ENCODE measurements at places on chromosomes 6 and 20. TPM values are rescaled to one million over a fixed set of nuclear protein-coding genes. Genes with fewer than 3 reads are reported as not detected.

Gene C20orf202
- not detected for total RNA-seq

Gene PHACTR1
- 3.9 TPM for total RNA-seq

Gene BPIFB2
- total RNA-seq = not detected

Gene ATP6V1G2
- total RNA-seq = 1.0 TPM

Gene COL21A1
- not detected for total RNA-seq

Gene FOXS1
- total RNA-seq = not detected

Gene MCHR2
- total RNA-seq = not detected

Gene BRPF3
- 3.8 TPM for total RNA-seq

Gene TAAR8
- not detected for total RNA-seq

GRCh38 chr6:73011945-73012344 lies 213.4 kb downstream of the KHDC1L start:
- DNase-seq = no peak

DNA sequence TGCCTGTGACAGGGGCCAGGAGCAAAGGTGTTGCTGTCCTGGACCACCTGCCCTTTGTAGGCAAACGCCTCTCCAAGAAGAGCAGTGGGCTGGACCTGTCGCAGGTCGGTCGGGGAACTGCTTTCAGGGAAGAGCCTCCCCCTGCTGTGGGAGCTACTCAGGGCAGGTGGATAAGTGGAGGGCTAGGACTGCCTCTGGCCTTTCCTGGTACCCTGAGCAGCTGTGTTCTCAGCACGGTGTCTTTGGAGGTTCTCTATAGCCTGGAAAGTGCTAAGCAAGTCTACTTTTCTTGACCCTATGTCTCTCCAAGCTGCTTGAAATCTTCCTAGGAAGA lies 35.0 kb downstream of the BPIFB1 start:
- no peak for DNase-seq

- DNase-seq = peak; percentile 85
Measured at GRCh38 chr6:82908661-82909060, 157.0 kb downstream of the UBE3D start.

GRCh38 chr6:148138573-148138972 lies 204.1 kb upstream of the SASH1 start:
- DNase-seq = no peak

GRCh38 chr6:144548536-144548935 lies 263.4 kb downstream of the UTRN start:
- no peak for DNase-seq

DNA sequence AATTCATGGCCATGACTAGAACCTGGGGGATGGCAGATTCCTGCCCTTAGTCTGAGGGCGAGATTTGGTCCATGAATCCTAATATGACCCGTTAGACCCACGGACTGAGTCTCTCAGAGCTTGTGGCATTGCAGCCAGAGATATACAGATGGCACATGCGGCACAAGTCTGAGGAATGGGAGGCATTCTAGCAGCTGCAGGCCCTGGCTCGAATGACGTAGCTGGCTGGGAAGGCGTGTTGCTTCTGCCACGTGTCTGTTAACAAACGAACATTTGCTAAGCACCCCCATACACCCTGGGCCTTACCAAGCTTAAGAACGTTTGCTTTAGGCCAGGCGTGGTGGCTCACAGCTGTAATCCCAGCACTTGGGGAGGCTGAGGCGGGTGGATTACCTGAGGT lies 68.0 kb downstream of the CD164 start:
- DNase-seq = no peak

- DNase-seq = no peak
Measured at GRCh38 chr20:4766631-4767030, 44.9 kb downstream of the PRND start.

DNA sequence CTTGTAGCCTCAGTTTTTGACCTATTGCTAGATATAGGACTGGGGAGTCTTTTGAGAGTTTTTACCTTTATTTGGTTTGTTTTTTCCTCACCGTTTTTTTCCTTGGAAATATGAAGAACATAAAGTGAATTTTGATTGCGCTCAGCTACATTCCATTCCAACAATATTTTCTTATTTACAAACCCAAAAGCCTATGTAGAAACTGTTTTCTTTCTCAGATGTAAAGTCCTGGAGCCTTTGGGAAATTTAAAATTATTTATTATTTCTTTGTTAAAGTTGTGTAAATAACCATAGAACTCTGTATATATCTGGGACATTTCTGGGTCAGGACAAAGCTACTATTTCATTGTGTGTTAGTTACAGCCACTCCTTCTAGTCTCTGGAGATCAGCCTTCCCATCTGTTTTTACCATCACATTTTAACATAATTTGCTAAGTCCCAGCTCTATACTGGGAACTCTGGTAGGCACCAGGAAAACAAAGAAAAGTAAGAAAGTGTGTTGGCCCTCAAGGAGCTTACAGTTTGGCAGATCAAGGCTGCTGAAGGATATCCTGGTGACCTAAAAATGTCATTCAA lies 68.8 kb downstream of the JAG1 start:
- no peak for DNase-seq

DNA sequence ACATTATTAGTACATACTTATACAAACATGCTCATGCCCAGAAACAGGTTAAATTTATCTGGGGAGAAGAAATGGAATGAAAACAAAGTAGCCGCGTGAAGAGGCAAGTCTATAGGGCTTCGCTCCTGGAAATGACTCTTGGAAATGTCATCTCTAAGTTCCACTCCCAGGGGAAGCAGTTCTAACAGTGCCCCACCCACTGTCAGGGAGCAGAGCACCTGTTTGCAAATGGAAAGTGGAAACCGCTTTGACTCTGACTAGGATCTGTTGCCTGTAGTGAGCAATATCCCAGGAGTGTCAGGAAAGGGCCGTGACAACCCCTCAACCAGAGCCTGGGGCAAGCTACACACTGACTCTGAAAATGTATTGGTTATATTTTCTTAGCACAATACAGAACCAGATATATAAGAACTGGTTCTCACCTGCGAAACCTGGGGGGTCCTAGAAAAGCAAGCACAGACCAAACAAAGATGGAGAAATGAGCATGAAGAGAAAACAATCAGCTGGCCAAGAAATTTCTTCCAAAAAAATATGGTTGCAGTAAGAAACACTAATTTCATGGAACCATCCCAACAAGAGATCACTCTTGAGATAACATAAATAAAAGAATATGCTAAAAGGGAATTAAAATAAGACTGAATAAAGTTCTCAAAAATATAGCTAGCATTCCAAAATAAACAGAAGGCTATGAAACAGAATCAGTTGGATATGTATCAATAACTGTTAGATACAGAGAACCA lies 47.5 kb upstream of the CRISP1 start:
- no peak for DNase-seq

GRCh38 chr20:23666189-23666588 lies 22.6 kb downstream of the CST4 start:
- no peak for DNase-seq

DNA sequence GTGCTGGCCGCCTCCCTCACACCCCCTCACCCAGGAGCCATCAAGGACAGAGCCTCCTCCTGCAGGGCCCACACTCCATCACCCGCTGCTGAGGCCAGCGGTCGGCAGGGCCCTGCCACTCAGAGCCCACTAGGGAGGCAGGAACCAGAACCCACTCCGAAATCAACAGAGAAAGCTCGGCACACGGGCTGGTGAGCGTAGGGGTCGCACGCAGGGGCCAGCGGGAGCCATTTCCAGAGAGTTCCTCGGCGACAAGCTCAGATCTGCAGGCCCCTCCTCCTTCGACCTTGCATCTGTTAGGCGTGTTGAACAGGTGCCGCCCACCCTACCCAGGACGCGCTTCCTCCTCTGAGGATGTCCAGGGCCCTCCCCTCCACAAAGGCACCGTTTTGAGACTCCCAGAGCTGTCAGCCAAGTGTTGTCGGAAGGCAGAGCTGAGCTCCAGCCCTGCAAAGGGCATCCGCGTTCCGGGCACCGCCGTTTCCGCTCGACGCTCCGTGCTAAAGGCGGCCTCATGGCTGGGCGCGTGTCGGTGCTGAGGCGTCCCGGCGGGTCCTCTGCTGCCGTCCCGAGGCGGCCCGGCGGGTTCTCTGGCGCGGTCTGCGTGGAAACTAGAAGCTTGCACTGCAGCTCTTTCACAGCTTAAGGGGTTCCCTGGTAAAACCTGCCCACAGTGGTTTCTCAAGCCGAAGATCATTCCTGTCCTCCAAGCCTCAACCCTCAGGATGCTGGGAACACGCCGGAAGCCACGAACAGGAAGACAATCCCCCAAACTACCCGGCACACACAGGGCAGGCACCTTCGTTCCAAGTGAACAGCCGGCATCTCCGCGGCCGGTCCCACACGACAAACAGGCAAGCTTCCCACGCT lies 6.8 kb downstream of the KCNQ2 start:
- DNase-seq = no peak

- DNase-seq = peak; percentile 66
Measured at GRCh38 chr20:44695674-44696300, 19.4 kb upstream of the CCN5 start.

DNA sequence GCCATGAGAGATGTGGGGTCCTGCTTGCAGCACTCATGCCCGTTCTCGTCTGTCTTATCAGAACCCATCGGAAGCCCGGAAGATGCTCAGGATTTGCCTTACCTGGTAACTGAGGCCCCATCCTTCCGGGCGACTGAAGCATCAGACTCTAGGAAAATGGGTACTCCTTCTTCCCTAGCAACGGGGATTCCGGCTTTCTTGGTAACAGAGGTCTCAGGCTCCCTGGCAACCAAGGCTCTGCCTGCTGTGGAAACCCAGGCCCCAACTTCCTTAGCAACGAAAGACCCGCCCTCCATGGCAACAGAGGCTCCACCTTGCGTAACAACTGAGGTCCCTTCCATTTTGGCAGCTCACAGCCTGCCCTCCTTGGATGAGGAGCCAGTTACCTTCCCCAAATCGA lies 8.3 kb downstream of the PI16 start:
- no peak for DNase-seq

DNA sequence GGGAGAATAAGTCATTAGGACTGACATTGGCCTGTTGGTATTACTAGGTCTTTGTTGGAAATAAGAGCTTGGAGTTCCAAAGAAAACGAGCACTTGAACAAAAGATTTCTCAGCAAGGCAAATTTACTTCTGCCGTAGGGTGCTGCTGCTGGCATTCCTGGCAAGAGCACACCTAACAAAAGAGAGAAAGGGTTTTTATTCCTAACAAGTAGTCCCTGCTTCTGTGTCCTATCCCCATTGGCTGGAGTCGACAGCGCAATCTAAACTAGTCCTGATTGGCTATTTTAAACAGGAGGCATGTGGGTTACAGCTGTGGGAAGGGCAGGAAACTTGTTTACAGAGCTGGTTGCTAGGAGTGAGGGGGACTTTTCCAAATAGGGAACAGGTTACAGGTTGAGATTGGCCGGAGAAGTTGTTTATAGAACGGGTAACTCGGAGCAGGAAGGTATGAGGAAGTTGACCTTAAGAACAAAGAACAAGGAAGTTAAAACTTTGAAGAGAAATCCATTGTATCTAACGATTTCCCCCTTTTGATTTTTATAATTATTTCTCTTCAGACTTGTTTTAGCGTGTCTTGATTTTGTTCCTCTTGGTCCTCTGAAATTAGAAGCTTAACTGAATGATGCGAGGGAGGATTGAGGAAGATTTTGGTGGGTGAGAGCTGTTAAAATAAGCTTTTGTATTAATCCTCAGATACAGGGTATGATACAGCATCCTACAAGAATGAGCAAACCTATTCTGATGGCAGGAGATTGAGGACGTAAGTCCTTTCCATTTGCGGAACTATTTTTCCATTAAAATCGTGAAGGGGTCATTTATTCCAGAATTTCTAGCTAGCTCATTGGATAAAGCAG lies 3.4 kb upstream of the ZNFX1 start:
- DNase-seq = peak; percentile 51

DNA sequence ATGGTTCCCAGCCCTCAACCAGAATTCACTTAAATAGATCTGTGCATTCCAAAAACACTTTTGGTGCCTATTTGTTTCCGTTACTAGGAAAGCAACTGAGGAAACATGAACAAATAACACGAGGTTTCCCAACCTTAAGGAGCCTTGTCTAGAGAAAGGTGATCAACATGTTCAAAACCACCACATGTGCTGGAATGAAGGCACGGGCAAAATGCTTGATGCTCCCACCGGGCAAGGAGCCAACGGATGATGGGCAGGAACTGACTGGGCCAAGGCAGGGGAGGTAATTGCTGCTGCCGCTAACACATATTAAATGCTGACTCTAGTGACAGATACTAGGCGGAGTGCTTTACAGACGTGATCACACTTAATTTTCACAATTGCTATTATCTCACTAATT lies 2.5 kb downstream of the MYLK4 start:
- DNase-seq = no peak

DNA sequence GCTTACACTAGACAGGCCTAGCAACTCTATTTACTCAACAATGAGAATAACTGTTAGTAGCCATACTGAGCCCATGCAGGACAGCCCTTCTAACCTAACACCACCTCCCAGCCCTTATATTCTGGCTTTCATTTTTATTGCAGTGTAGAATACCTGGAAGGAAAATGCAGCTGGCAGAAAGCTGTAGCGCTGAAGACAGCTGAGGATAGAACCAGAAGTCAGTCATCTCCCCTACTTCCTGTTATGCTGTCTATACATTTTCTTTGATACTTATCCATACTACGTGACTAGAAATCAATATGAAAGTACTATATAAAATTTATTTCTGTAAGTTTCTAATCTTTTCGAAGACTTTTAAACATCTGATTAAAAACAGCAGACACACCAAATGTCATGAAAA lies 182.6 kb upstream of the SHLD1 start:
- no peak for DNase-seq

- no peak for DNase-seq
Measured at GRCh38 chr6:108163267-108163643, 2.6 kb upstream of the NR2E1 start.

DNA sequence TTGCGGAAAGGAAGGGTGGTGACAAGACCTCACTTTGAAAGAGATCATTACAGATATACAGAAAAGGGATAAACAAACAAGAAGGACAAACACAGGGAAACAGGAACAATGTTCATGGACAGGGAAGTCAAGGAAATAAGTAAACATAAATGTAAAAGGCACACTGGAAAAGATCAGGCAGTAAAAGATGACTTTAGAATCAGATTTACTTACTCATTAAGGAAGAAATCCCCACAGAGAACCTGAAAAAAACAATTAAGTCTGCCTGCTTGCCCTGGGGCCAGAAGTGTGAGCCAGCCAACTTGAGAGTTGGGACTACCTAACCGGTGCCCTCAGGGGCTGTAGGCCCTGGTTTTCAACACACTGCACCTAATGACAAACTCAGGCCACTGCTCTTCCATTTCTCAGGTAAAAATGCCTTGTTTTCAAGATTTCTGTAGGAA lies 1.7 kb downstream of the APMAP start:
- peak; percentile 75 for DNase-seq

GRCh38 chr6:161429921-161430490 lies 156.1 kb upstream of the AGPAT4 start:
- DNase-seq = no peak

GRCh38 chr6:12483712-12484111 lies 193.6 kb downstream of the EDN1 start:
- DNase-seq = peak; percentile 93

DNA sequence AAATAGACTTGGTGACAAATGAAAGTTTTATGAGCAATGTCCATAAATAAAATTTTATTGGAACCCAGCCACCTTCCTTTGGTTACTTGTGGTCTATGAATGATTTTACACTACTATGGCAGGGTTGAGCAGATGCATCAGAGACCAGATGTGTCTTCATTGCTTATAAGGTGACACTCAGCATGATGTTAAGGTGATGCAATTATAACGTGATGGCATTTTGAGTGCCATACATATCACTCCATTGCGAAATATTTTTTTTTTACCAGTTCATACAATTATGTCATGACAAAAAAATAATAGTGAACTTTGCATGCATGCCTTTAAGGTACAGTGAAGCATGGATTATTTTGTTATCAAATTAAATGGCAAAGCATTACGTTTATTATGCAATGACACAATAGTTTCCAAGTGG lies 96.0 kb downstream of the ADTRP start:
- no peak for DNase-seq

GRCh38 chr6:46610862-46611553 lies 41.6 kb downstream of the CYP39A1 start:
- DNase-seq = no peak

Data from renal cortical epithelial cell (primary cell).